ENCODE measurements at places on chromosomes 5 and 9.

DNA sequence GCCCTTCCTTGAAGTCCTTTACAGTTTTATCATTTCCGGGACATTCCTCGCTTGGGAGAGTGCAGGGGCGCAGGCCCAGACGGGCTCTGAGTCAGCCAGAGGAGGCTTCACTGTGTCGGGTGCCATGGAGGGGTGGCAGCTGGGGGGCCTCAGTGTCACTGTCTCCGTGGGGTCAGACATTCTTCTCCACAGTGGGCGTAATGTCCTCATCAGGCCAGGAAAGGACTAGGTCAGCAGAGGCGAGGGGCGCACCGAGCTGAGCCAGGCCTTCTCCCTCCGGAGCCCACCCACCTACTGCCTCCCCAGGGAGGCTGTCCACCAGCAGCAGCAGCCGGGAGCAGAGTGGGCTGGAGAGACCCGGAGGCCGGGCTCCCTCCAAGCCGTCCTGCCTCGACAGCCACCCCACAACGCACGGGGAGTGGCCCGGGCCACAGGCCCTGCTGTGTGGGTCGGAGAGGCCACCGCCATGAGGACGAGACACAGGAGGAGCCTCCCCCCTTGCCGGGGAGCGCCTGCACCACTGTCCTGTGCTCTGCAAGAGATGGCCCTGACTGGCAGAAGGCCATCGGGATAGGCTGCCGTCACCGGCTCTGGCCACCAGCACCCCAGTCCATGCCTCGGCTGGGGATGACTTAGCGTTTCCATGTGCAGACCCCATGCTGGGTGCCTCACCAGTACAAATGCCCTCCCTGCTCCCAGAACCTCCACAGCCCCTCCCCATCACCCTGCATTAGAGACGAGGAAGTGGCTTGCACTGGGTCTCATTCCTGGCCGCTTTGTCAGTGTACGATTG, 26.5 kb downstream of the SARDH start:
- no peak for DNase-seq

- no peak for DNase-seq
These were observed 13.1 kb upstream of the ZNF79 start for GRCh38 chr9:127411122-127411521.

- DNase-seq: no peak
These were observed 5.2 kb downstream of the GNAQ start for GRCh38 chr9:78026416-78026815.

GRCh38 chr9:38445154-38446043, 21.1 kb upstream of the IGFBPL1 start:
- no peak for DNase-seq

DNA sequence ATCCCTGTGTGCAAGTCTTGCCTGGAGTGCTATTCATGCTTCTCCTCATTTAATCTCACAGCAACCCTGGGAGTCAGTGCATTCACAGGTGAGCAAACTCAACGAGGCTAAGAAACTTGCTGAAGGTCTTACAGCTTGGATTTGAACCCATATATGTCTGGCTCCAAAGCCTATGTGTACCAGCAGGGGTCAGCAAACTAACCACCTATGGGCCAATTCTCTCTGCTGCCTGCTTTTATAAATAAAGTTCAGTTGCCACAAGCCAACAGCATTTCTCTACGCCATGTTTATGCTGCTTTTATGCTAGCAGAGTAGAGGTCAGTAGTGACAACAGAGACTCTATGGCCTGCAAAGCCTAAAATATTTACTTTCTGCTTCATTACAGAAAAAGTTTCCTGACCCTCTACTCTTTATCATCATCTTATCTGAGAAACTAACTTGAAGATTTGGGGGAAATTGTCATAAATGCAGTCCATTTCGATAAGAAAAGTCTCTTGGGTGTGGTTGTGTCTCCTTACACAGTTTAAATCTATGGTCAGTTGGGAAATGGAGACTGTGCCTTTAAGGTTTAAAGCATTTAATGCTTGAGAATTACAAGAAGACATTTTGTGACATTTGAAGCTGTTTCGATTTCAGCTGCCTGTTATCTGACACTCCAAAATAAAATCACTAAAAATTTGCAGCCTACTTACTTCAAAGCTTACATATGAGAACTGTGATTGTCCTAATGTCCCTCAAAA, 137.7 kb downstream of the PRELID2 start:
- DNase-seq: peak; percentile 5

GRCh38 chr9:89484475-89485404, 13.2 kb downstream of the SEMA4D start:
- DNase-seq: no peak

DNA sequence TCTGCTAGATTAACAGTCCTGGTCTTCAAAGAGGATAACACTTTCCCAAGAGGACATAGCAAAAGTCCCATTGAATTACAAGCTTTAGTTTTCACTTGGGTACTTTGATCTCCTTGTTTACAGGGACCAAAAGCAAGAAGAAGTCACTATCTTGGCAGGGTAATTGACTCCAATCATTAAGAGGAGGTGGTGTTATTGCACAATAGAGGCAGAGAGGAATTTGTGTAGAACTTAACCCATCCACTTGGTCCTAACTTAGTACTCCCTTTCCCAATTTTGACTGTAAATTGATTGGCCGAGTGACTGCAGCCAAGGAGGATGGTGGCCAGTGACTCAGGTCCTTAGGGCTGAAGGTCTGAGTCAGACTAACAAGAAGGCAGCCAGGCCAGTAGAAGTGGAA, 9.3 kb upstream of the TRPC7 start:
- DNase-seq: no peak

DNA sequence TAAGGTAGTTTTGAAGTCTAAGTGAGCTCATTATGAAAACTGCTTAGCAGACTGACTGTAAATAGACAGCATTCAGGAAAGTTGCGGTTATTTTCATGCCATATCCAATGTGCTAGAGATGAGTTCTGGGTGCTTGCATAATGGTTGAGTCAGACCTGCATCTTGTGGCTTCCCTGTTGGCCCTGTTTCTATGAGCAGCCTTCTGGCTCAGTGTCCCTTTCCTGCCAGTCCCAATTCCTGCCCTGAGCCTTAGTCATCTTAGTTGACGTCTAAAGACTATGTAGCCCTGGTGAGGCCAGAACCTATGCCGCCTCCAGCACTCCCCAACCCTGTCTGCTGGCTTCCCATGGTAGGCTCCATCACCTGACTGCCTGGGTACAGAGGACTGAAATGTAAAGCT, 76.3 kb upstream of the TNFSF8 start:
- peak; percentile 57 for DNase-seq

GRCh38 chr5:124825983-124826337, 79.5 kb upstream of the ZNF608 start:
- no peak for DNase-seq

DNA sequence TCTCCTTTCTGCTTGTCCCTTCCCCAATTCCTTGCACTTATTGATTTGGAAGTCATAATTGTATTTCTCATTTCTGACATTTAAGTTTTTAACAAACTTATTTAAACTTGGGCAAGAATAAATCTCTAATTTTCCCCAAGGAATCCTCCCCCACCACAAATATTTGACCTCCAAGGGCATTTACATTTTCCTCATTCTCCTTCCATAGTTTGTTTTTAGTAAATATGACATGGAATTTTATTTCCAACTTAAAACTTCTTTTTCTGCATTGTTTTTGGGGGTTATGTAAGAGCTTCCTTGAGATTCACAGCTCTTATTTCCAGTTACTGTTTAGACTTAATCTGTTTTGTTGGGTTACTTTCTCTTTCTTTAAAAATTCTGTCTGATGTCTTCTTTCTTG, 64.9 kb downstream of the ZNF618 start:
- DNase-seq: no peak

- DNase-seq: no peak
These were observed 242.9 kb downstream of the CSNK1G3 start for GRCh38 chr5:123754908-123755307.

GRCh38 chr9:95107001-95107749, 210.3 kb downstream of the FANCC start:
- DNase-seq: no peak

GRCh38 chr5:120749737-120750136, 285.6 kb downstream of the PRR16 start:
- DNase-seq: no peak

DNA sequence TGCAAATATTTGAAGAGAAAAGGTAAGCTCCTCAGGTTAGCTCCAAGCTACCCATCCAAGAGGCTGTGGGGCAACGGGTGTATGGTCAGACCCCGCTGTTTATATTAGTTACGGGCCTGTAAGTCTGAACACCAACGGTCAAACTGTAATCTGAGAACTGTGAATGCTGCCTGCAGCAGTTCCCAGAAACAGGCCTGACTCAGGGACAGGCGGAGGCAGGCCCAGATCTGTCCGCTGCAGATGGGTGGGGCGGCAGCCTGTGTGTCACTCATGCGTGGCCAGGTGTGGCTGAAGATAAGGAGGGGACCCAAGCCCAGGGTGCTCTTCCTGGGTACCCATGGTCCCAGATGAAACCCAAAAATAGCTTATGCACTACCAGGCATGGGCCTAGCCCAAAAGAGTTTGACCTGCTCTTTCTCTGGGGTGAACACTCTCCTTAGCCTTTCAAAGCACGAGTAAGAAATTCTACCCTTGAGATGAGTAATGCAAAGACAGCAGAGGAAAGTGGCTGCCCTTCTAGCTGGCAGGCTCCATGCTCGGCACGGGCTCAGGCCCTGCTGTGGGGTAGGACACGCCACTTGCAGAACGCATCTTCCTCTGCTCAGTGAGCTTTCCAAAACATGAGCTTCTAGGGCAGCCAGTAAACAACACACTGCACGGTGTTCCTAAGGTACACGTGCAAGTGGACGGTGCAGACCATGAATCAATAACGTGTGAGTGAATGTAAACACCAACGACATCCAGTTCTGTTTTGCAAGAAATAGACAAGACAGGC, 9.1 kb downstream of the UBAC1 start:
- no peak for DNase-seq

DNA sequence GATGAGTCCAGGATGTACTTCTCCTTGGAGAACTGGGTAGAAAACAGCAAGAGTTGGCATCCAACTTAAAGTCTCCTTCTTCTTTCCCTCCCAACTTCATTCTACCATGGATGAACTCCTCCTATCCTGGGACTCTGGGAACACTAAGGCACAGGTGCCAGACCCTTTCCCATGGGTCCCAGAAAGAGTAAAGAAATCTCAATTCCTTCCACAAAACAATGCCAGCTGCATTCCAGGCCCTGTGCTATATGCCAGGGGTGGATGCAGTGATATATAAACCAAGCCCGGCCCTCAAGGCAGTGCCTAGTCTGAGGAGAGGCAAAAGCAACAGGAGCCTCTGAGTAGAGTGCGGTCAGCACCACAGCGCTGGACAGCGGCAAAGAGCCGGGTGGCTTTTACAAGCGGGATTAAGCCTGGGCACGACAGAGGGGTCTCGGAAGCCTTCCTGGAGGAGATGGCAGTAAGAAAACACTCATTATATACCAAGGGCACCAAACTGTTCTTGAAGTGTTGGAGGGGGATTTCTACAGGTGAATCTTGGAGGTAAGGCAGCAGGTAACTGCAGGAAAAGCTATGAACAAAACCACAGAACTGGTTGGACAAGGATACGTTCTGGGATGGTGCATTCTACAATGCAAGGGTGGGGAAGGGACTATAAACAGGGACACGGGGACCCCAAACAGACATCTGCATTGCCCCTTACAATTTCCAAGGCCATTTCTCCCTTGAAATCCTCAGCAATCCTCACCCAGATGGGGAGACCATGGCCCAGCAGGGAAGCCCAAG, 16.4 kb upstream of the TOR2A start:
- DNase-seq: no peak

DNA sequence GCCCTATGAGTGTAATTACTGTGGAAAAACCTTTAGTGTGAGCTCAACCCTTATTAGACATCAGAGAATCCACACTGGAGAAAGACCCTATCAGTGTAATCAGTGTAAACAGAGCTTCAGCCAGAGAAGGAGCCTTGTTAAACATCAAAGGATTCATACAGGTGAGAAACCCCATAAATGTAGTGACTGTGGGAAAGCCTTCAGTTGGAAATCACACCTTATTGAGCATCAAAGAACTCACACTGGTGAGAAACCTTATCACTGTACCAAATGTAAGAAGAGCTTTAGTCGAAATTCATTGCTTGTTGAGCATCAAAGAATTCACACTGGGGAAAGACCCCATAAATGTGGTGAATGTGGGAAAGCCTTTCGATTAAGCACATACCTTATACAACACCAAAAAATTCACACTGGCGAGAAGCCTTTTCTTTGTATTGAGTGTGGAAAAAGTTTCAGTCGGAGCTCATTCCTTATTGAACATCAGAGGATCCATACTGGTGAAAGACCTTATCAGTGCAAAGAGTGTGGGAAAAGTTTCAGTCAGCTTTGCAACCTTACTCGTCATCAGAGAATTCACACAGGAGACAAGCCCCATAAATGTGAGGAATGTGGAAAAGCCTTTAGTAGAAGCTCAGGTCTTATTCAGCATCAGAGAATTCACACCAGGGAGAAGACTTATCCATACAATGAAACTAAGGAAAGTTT, 9.9 kb downstream of the ZNF189 start:
- DNase-seq: no peak

DNA sequence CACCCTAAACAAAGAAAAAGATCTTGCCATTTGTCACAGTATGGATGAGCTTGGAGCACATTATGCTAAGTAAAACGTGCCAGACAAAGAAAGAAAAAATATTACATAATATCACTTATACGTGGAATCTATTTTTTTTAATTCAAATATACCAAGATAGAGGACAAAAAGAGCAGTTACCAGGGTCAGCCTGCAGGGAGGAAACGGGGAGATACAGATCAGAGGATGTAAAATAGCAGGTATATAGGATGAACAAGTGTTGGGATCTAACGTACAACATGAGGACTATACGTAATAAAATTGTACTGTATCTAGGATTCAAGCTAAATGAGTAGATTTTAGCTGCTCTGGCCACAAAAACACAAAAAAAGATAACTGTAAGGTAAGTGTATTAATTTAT, 247.5 kb downstream of the TMEM161B start:
- no peak for DNase-seq

- DNase-seq: no peak
These were observed 8.7 kb downstream of the HNRNPAB start for GRCh38 chr5:178213003-178213461.

DNA sequence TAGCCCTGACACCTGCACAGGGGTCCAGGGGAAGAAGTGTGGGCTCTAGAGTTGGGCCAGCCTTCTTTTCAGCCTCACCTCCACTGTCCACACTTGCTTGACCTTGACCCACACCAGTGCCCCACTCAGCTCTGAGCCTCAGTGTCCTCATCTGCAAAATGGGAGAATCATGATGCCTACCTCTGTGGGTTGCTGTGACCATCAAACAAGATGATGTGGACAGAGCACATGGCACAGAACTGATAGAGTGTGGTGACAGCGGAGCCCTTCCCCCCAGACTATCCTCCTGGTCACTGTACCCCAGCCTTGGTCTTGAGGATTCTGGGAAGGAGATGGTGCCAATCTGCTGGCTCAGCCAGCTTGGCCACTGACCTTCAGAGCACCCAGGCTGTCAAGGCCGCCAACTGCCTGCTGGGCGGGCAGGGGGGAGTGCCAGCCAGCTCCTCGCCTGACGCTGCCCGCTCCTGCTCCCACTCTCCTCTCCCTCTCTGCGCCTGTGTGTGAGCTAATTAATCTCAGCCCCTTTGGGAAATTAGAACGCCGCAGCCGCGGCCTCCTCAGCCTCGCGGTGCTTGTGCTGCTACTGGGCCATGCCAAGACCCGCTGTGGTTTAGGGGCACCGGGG, 16.7 kb downstream of the CXXC5 start:
- DNase-seq: no peak

GRCh38 chr5:124606543-124606942, 139.9 kb downstream of the ZNF608 start:
- no peak for DNase-seq

GRCh38 chr9:98777618-98778017, 18.7 kb downstream of the ANKS6 start:
- no peak for DNase-seq

GRCh38 chr5:15020736-15021135, 149.2 kb upstream of the ANKH start:
- DNase-seq: no peak

All from stimulated activated CD4-positive, alpha-beta T cell treated with anti-CD3 and anti-CD28 coated beads, Interleukin-4, amount 100 ng/mL, for 24 hours (primary cell).